ENCODE measurements at places on chromosomes 5 and 9.
A peak's percentile ranks its signal among the peaks of the same experiment; 100 is the strongest.

- DNase-seq, result no peak
These were observed 5.7 kb downstream of the SLC6A3 start for GRCh38 chr5:1439388-1440097.

GRCh38 chr5:142450419-142450818 lies 125.6 kb upstream of the SPRY4 start:
- no peak for DNase-seq

DNA sequence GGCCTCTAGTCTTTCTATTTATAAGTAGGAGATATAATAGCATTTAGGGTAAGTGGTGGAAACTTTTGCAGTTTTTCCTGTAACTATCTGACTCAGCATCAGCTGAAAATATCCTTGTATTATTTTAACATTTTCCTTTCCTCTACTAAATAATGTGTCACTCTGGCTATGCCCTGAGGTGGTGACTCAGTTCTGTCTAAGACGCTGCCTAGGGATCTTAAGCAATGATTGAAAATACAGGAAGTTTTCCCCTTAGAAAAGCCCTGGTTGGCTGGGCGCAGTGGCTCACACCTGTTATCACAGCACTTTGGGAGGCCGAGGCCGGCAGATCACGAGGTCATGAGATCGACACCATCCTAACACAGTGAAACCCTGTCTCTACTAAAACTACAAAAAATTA lies 9.3 kb upstream of the EDIL3 start:
- DNase-seq, result no peak

DNA sequence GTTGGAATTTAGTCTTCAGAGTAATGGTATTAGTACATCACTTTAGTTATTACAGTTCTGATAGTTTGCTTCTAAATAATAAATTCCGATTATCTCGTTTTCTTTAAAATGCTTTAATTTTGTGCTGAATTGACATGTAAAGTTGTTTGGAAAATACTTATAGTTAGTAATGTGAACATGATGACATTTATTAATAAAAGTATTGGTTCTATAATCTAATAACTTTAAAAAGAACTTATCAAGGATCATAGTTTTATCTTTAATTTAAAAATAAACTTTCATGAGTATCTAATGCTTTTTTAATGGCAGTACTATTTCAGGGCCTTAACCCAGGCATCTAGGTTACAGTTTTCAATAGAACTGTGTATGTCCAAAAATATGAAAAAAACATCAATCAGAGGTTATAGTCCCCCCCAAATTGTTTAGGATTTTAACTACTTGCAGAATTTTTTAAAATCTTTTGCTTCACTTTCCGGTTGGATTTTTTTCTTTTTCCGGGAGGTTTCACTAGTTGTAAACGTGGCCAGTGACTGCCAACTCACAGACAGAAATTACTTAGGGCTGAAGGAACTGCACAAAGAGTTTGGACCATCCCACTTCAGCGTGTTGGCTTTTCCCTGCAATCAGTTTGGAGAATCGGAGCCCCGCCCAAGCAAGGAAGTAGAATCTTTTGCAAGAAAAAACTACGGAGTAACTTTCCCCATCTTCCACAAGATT lies 680 bp downstream of the GPX8 start:
- DNase-seq, result no peak

GRCh38 chr9:8800196-8800595 lies 1000.6 kb upstream of the DMAC1 start:
- DNase-seq, result no peak

- DNase-seq, result no peak
These were observed 136.3 kb upstream of the BASP1 start for GRCh38 chr5:17081142-17081541.

- no peak for DNase-seq
These were observed 395.9 kb downstream of the PSAT1 start for GRCh38 chr9:78692871-78693270.

DNA sequence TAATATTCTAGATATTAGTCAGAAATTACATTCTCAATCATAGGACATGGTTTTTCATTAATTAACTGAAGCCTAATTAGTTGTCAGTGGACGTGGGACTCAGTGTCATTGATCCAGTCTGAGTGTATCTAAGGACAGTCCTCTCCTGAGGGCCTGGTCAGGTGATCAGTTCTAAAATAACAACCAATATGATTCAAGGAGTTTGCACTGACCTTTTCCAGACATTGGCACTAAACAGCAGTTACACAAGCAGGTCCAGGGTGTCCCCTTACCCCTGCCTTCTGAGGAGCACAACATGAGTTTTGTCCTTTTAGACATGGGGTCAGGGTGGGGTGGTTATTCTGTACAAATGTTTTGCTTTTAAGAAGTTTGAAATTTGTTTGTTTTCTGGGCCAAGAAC lies 97.8 kb downstream of the CMYA5 start:
- no peak for DNase-seq

GRCh38 chr5:77232574-77233358 lies 22.3 kb downstream of the PDE8B start:
- DNase-seq, result no peak

DNA sequence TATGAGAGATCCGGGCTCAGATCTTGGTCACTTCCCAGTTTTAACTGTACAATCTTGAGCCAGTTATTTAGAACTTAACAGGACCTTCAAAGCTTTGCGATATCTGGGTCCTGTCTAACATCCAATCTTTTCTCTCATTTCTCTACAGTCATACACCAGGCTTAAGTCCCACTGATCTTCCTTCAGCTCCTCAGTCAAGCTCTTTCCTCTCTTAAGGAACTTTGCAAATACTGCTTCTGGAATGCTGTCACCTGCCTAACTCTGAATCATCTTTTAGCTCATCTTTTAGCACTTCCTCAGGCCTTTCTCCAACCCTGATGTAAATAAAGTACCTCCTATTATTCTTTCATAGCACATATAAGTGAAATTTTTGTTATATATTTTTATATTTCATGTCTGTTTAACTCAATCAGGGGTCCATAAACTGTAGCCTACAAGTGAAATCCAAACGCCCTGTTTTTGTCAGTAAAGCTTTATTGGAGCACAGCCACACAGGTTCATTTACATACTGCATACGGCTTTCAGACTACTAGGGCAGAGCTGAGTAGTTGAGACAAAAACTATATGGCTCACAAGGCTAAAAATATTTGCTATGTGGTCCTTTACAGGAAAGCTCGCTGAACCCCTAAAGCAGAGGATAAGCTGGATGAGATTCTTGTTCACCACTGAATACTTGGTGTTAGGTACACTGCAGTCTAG lies 63.5 kb downstream of the MEF2C start:
- DNase-seq, result no peak

- DNase-seq, result no peak
These were observed 30.8 kb downstream of the LIX1 start for GRCh38 chr5:97111616-97112015.

DNA sequence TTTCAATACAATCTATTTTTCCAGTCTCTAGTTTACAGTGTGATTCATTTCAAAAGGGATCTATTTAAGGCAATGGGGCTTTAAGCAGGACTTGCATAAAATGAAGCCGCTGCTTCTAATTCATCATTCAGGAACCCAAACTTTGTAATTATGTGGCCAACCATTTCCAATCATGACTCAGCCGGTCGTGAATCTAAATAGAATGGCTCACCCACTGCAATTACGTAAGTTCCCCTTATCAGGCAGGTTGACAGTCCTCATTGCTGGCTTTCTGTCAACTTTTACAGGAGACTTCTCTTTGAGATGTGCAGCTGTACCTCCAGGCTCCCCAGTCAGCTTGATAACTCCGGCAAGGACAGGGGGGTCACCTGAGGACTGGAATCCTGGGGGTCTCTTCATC lies 152.8 kb upstream of the DAP start:
- peak; percentile 54 for DNase-seq

- no peak for DNase-seq
These were observed 2176.8 kb upstream of the C9orf72 start for GRCh38 chr9:29750062-29750461.

GRCh38 chr5:86971034-86971571 lies 296.6 kb upstream of the RASA1 start:
- no peak for DNase-seq

GRCh38 chr9:113737517-113738271 lies 138.4 kb upstream of the ZNF618 start:
- peak; percentile 5 for DNase-seq

GRCh38 chr5:149456597-149457392 lies 77.7 kb upstream of the IL17B start:
- DNase-seq, result no peak

DNA sequence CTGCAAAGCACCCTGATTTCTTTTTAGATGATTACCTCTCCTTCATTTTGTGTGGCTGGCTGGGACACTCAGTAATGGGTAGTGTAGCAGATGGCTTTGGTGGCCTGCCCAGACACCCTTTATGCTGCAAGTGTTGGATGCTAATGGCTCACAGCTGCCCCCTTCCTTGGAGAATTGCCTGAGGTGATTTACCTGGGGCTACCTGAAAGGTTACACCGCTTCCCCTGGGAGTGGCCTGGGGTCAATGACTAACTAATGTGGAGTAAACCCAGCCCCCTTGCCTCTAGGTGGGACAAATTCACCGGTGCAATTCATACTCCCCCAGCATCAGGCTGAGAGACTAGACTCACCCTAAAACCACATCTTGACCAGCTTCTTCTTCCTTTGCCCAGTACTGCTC lies 23.5 kb upstream of the HAND1 start:
- no peak for DNase-seq

DNA sequence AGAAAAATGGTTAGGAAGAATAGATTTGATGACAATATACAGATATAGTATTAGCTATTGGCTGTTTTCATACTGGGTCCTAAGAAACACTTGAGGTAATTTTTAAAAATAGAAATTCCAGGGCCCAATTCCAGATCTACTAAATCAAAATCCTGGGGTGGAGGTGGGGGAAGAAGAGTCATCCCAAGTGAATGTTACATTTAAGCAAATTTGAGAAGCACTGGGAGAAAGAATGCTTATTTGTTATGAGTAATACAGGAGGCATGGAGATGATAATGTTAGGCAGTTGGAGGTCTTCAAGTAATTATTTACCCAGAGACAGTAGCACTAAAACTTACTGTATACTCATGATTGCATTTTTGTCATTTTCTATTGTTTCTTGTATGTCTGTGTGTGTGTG lies 93.0 kb upstream of the DAB2 start:
- no peak for DNase-seq

- no peak for DNase-seq
These were observed 74.7 kb downstream of the MSX2 start for GRCh38 chr5:174799121-174799520.

DNA sequence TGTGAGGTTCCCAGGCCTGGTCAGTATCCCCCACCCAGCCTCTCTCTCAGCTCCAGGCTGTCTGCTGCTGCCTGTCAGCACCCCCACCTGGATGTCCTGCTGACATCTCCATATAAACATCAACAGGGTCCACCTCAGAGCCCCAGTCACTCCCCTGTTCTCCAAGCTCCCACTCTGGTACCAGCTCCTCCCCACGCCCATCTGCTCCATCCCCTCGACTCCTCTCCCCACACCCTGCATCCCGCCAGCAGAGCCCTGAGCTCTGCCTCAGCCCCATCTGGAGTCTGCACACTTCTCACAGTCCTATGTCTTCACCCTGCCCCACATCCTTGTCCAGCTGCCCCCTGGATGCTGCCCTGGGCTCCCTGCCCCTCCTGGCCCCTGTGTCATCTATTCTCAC lies 67.7 kb upstream of the LRRTM2 start:
- no peak for DNase-seq
